Endodermal cell (in vitro differentiated cells): ENCODE measurements at places on chromosomes 6 and 20. TPM values are rescaled to one million over a fixed set of nuclear protein-coding genes. Genes with fewer than 3 reads are reported as not detected.

The LAMP5 gene
- 0.47 TPM in 1 of 2 replicates, not detected in the other for total RNA-seq

The ZC3H12D gene
- total RNA-seq: 0.32 and 0.42 TPM in 2 replicates

The DDX43 gene
- not detected in 3 replicates for total RNA-seq

The LCA5 gene
- 10.8 to 18.8 TPM (median 11.1 TPM) in 3 replicates for total RNA-seq

The CLPSL2 gene
- total RNA-seq: 1.0 and 1.1 TPM in 2 replicates

The ARG1 gene
- not detected in 3 replicates for total RNA-seq

The MOG gene
- 0.45 TPM in 1 of 2 replicates, not detected in the other for total RNA-seq

The TUBB2B gene
- total RNA-seq: 253 and 276 TPM in 2 replicates

The RBPJL gene
- not detected in 2 replicates for total RNA-seq

The SNAI1 gene
- total RNA-seq: 10.2 and 10.6 TPM in 2 replicates

The BMP5 gene
- total RNA-seq: 0.56 and 0.73 TPM in 2 replicates

The RNF144B gene
- total RNA-seq: 1.0 to 1.8 TPM (median 1.4 TPM) in 3 replicates

The SLC13A3 gene
- 6.2 and 7.3 TPM in 2 replicates for total RNA-seq

The HSD17B8 gene
- total RNA-seq: 5.7 and 6.3 TPM in 2 replicates

The ABHD16B gene
- not detected in 2 replicates for total RNA-seq

The GABRR2 gene
- 0.27 TPM in 1 of 3 replicates, not detected in the others for total RNA-seq

The FGD2 gene
- not detected in 3 replicates for total RNA-seq

The PRDM13 gene
- 0.07 and 0.09 TPM in 2 replicates for total RNA-seq

The LY6G6C gene
- 0.29 and 0.90 TPM in 2 replicates for total RNA-seq

The TFAP2A gene
- 0.43 and 0.51 TPM in 2 replicates for total RNA-seq

The BTN3A1 gene
- total RNA-seq: 1.3 to 2.9 TPM (median 2.0 TPM) in 3 replicates

The HLA-DPA1 gene
- 1.5 and 1.9 TPM in 2 replicates for total RNA-seq

The NKX2-2 gene
- 0.31 to 0.46 TPM in 2 of 3 replicates, not detected in the other for total RNA-seq

The FNDC11 gene
- total RNA-seq: 2.4 and 2.7 TPM in 2 replicates

The HLA-DRA gene
- 0.27 TPM in 1 of 2 replicates, not detected in the other for total RNA-seq

The FRK gene
- 0.73 to 2.9 TPM (median 2.8 TPM) in 3 replicates for total RNA-seq

The TBXT gene
- total RNA-seq: 0.77 to 2.3 TPM (median 2.3 TPM) in 3 replicates

The FRMD1 gene
- total RNA-seq: not detected in 3 replicates

The TFAP2C gene
- total RNA-seq: 1.8 and 3.0 TPM in 2 replicates

The BPIFA1 gene
- total RNA-seq: not detected in 3 replicates

The ANKRD66 gene
- total RNA-seq: not detected in 3 replicates

The CEP85L gene
- 8.1 to 10.2 TPM (median 8.8 TPM) in 3 replicates for total RNA-seq

The EDEM2 gene
- total RNA-seq: 21.4 to 22.5 TPM (median 21.9 TPM) in 3 replicates
